ENCODE measurements at places on chromosomes 12 and 14. TPM values are rescaled to one million over a fixed set of nuclear protein-coding genes. Genes with fewer than 3 reads are reported as not detected.

Gene WNT5B
- total RNA-seq, result not detected

Gene PAX9
- total RNA-seq, result not detected

Gene ERP27
- 2.5 TPM for total RNA-seq

Gene TAS2R30
- total RNA-seq, result 0.87 TPM

Gene CCDC197
- 0.69 TPM for total RNA-seq

DNA sequence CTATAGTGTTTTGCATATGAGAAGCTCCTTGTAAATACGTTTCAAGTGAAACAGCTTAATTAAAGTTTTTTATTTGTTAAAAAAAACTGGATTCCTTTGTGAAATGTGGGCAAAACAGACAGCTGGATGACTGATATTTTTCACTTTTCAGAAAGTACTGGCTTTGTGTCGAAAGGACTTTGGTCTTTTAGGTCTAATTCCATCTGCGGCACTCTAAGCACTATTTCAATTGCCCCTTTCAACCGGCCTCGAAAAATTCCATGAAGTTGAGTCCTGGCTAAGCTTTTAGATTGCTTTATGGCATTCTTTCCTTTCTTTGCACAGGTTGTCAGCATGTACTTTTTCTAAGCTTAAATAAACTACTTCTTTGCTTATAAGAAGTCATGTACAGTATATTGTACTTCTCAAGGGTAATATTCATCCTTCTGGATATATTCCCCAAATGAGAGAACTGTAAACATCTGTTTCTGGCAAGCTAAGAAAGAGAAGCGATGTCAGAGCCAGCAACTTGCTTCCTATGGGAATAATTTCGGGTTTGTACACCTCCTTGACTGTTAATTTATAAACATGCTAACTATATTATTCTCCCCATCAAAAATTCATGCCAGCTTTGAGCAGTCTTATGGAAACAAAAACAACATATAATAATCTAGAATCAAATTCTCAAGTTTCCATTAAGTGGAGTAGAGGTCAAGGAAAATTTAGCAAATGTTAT is 611.3 kb downstream of the ETNK1 start:
- no peak for DNase-seq

DNA sequence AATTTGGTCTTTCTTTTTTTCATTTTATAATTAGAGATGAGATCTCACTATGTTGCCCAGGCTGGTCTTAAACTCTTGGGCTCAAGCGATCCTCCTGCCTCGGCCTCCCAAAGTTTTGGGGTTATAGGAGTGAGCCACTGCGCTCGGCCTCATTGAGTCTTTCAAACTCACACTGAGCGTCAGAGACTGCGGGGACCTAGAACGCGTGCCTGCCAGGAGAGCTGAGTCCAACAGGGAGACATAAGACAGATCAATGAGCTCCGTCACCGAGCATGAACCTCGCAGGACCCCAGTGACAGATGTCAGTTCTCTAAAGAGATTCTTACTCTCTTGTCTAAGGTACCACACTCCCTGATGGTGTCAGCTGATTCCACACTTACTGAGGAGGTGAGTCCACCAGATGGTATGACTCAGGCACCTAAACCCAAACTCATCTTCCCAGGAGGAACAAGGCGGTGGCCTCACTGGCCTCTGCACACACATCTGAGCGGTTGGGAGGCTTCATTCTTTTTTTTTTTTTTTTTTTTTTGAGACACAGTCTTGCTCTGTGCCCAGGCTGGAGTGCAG is 58.9 kb downstream of the CCDC88C start:
- no peak for DNase-seq

- DNase-seq, result no peak
These were observed 731.2 kb downstream of the RERGL start for GRCh38 chr12:17358835-17359234.

GRCh38 chr14:65206448-65207096 is 104.3 kb upstream of the MAX start:
- peak; percentile 35 for DNase-seq

DNA sequence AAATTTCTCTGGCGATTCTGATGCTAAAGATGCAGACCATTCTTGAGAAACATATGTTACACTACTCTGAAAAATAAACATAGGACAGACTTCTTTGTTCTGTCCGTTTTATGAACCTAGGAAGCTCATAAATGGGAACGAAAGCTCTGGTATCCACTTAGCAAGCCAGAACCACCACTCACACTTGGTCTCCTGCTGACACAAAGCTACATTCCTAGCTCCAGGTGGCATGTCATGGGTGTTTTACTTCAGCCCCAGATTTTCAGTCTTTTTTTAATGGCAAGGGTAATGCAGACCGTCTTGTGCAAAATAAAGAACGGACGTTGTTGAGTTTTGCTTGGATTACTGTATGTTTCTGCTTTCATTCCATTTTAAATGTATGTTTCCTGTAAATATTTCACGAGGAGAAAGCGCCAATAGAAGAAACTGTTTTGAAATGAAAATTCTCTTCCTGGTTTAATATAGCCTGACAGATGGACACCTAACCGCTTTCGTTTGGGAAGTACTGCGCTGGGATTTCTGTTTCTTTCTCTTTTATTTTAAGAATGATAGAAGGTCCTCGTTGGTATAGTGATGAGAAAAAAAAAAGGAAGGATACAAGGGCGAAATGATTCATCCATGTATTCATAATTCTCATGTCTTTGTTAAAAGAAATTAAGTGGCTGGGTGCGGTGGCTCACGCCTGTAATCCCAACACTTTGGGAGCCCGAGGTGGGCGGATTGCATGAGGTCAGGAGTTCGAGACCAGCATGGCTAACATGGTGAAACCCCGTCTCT is 871 bp upstream of the COQ5 start:
- DNase-seq, result peak; percentile 35

- peak; percentile 49 for DNase-seq
These were observed 74.7 kb downstream of the NOC4L start for GRCh38 chr12:132218915-132219314.

DNA sequence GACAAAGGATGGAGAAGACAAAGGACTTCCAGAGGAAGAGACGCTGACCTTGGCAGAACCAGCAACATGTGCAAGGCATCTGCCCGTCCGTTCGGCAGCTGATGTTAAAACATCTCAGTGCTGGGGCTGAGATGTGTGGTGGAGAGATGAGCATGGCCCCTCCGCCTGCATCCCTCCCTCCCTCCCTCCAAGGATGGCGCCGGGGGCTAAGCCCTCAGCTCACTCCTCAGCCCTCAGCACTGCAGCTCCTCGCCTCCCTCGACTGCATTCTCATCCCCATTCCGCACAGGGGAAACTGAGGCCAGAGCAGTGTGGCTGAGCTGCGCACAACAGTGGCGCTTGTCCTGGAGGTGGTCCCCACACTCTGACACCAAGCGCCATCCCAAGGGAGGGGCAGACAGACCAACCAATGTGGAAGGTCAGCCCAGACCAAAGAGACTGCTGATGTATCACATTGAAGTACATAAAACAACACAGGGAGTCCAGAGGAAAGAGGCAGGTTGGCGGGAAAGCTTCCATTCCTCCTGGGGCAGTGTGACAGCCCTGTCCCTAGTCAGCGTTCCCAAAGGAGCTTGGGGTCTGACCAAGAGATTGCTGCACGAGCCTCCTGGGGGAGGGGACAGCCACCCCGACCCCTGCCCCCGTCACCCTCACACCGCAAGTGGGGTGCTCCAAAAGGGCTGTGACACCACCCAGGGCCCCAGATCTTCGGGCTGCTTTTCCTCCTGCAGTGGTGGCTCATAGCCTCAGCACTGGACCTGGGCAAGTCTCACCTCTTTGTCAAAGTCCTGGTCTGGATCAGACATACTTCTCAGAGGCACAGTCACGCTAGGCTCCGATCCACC is 15.1 kb downstream of the AMN start:
- no peak for DNase-seq

GRCh38 chr14:32896979-32897697 is 41.5 kb upstream of the NPAS3 start:
- DNase-seq, result no peak

- DNase-seq, result no peak
These were observed 67.2 kb upstream of the FAM181A start for GRCh38 chr14:93859957-93860356.

GRCh38 chr14:99596071-99596627 is 7.9 kb downstream of the CCDC85C start:
- DNase-seq, result no peak

- DNase-seq, result no peak
These were observed 311.7 kb upstream of the E2F7 start for GRCh38 chr12:77377116-77377515.

- no peak for DNase-seq
These were observed 89.1 kb downstream of the ADGRD1 start for GRCh38 chr12:131042834-131043245.

DNA sequence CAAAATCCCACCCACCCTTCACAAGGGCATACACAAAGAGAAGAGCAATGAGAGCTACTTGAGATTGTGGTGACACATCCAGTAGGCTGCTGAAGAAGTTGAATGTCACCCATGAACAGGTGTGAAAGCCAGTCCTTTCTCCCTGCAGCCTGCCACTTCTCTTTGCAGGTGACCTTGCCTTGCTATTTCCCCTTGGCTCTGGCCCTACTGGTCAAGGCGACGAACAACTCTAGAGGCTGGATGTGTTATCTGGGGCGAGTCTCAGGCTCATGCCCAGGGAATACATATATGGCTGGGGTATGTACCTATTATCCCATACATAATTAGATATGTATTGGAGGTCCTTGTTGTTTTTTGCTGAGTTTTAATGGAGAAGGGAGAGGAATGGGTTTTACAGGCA is 70.2 kb upstream of the EGLN3 start:
- no peak for DNase-seq

DNA sequence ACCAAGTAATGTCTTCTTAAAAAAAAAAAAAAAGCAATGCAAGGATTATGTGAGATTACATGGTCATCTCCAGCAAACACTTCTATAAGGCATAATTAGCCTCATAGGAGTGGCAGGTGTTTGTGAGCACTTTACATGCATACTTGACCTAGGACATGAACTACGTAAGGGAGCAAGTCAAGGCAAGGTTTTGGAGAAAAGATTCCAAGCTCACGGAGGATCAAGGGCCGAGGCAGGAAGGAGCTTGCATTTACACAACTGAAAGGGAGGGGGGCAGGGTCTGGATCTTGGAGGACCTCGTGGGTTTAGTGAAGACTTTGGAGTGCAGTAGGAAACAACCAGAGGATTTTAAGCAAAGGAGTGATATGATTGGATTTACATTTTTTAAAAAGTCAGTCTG is 112.5 kb downstream of the CCER1 start:
- DNase-seq, result no peak

GRCh38 chr12:107503887-107504885 is 181.4 kb upstream of the PWP1 start:
- DNase-seq, result no peak

GRCh38 chr12:96036765-96037455 is 1.5 kb upstream of the LTA4H start:
- no peak for DNase-seq

DNA sequence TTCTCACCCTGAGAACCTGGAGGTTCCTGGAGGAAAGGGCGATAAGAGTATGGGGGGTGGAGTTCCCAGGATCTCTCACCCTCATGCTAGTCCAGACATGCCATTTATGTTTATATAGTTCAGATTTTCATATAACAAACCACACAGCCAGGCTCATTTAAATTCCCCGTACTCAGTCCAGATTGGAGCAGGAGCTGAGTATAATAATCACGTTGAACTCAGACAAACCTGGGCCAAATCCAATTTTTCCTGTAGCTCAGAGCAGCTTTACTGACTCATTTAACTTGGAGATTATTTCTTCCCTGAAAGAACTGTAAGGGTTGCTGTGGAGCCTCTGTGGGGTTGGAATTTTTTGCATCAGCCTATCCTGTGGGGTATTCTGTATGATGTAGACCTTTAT is 660.8 kb downstream of the TMEM121 start:
- no peak for DNase-seq

DNA sequence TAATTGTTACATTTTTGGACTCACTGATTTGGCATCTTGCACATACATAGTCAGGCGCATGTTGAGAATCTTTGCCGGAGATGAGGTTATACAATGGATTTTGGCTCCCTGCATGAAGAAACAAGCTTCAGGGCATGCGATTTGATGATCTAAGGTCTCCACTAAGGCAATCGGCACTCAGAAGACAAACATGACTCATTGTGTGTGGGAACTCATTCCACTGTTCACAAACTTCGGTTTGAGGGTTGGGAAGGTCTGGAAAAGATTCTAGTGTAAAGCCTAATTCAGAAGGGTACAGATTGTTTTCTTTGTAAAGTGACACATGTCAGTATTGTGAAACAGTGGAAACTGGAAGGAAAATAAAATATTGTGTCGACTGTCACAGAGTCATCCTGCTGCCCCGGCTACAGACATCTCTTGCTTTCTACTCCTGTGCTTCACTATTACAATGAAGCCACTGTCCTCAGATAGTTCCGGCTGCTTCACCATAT is 192.6 kb upstream of the HMGA2 start:
- no peak for DNase-seq

DNA sequence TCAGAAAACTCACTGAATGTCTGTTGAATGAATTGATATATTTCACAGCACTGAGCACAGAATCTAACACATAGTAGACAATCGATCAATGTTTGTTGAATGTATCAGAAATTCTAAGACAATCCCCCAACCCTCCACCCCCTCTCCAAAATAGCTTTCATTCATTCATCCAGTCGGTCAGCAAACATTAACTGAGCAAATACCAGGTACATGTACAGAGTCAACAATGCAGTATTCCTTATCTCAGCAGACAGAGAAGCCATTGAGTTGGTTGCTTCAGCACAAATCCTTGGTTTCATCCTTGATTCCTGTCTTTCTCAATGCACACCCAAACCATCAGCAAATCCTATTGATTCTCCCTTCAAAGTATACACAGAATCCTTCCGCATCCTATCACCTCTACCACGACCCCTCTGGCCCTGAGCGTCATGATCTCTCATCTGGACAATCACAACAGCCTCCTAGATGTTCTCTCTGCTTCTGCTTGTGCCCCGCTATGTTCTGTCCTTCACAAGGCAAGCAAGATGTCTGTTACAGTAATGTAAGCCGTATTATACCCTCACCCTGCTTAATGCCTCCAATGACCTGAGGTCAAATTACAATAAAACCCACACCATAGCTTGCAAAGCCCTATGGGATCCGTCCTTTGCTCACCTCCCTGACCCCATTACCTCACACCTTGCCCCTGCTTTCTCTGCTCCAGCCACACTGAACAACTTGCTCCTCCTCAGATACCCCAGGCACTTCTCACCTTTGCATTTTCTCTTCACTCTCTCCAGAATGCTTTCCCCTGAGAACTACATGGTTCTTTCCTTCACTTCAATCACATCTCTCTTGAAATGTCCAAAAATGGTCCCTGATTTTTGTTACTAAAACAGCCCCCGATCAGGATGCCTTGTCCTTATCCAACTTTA is 738.1 kb upstream of the TBX3 start:
- no peak for DNase-seq

DNA sequence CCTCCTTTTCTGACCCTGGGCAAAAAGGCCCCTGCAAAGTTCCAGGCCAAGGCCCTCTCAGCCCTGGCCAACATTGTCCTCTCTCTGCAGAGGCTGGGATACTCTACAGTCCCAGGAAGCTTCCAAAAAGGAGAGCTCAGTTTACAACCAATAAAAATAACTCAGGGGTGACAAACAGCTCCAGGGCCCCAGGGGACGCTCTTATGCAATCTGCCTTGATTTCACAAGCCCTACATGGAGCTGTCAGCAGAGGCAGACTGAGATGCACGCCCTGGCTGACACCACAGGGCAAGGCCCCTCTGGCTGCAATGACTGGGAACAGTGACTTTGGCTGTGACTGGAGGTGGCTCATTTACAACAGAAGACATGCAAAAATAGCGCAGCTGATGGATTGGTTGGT is 129.0 kb upstream of the MED13L start:
- DNase-seq, result no peak

All from activated CD4-positive, alpha-beta memory T cell treated with anti-CD3 and anti-CD28 coated beads for 36 hours (primary cell).